ENCODE measurements at places on chromosomes 16 and 17.

- DNase-seq = no peak
Observed at GRCh38 chr17:39604911-39605491, 2.7 kb downstream of the NEUROD2 start.

GRCh38 chr16:46757339-46758050 lies 9.4 kb upstream of the MYLK3 start:
- DNase-seq = no peak

- no peak for DNase-seq
Observed at GRCh38 chr17:60095830-60096229, 17.1 kb upstream of the HEATR6 start.

DNA sequence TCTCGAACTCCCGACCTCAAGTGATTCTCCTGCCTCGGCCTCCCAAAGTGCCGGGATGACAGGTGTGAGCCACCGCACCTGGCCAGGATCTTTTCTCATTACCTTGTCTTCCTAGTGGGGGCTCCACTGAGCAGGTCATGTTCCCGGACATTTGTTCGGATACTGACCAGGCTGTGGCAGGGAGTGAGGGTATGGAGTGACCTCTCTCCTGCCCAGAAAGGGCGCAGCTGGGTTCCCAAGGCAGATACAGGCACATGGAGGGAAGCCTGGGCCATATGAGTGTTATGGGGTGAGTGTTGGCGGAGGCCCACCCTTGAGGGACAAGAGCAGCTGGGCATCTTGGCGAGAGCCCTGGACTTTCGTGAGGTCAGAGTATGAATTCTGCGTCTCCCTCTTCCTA lies 5.5 kb downstream of the SERPINF1 start:
- no peak for DNase-seq

- no peak for DNase-seq
Observed at GRCh38 chr16:70746040-70746707, 54.8 kb downstream of the VAC14 start.

- no peak for DNase-seq
Observed at GRCh38 chr16:63606778-63607177, 1515.1 kb downstream of the CDH11 start.

DNA sequence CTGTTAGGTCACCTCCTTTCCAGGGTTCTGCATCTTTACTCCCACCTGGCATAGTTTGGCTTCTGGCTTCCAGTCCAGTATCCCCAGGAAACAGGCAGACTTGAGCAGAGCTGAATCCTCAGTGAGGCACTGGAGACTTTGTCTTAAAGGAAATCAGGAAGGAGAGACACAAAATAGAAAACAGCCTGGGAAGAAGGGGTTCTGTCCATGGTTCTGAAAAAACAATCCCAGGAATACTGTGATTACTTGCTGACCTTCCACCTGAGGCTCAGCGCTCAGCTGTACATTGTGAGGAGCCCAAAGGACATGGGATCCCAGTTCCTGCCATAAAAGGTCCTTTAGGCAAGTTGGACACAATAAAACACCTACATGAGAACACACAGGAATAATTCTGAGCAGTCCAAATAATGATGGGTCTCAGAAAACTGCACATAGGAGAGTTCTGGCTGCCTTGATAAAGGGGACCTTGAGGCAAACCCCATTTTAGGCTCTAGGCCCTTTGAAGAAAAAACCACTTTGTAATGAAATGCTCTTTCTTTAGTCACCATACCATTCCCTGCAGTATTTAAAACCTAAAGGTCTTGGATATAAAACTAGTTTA lies 81.4 kb upstream of the CRHR1 start:
- DNase-seq = no peak

DNA sequence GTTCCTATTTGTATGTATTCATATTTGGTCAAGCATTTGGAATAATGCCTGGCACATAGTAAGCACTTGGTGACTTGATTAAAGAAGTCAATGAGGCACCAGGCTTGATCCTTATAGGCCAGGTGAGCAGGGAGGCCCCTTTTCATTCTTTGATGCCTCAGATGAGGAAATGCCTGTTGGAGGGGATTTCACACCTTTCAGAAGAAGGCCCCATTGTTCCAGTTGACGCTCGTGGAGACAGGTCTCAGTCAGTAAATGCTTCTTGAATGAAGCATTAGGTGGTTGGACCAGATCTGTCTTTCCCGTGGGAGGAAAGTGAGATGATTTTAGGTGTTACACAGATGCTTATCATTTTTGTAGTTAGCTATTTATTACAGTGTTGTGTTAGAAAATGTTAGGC lies 13.0 kb downstream of the LCMT1 start:
- DNase-seq = no peak

DNA sequence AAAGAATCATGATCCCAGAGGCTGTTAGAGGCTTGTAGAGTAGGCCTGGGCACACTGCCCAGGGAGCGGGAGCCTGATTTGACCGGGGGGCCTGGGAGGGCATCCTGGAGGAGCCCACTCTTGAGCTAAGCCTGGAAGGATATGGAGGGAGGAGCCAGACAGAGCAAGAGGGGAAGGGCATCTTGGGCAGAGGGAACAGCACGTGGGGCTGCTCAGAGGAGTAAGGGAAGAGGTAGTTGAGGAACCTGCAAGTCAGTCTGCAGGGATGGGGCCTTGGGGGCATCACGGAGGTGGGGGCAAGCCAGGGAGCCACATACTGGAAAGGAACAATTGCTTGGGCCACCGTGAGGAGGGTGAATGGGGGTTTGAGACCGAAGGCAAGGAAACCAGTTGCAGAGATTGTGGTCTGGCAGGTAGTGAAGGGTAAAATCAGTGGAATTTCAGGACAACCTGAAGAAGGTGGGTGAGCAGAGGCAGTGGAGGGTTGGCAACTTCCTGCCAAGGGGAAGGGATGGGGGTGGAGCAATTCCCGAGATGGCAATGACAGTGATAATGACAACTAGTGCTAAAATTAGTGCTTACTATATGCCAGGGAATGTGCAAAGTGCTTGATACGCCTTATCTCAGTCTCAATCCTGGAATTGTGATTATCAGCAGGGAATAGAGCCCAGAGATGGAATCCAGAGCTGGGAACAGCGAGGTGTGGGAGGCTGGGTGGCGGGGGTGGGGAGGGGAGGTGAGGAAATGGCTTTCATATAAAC lies 9.7 kb upstream of the RAI1 start:
- no peak for DNase-seq

DNA sequence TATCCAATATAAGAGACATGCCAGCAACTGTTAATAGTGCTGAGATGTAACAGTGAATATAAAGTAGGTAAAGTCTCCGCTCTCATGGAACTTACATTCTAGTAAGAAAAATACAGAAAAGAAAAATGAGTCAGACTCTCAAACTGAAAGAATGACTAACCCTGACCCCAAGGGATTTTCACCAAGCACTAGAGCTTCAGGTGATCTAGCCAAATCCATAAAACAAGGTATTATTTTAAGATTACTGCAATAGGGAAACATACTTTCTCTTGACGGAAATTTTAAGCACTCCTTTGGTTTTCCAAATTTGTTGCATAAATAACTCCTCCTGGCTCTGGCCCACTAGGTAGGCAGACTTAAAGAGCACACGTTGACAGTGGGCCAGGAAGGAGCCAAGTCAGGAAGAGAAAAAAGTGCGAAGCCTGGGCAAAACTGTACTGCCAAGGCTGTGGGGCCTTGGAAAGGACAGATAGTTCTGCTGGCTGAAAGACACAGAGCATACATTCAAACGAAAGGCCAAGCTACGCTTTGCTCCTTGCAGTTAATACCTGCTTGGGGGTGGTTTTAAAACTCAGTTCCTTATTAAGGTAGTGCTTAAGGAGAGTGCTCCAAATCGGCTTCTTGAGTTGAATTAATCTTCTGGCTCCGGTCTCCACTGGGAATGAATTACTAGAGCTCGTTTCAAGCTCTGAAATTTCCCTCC lies 1.4 kb downstream of the GOT2 start:
- DNase-seq = no peak

GRCh38 chr16:50274326-50275097 lies 8.2 kb downstream of the ADCY7 start:
- DNase-seq = peak; percentile 45

- DNase-seq = no peak
Observed at GRCh38 chr16:27646806-27647205, 96.9 kb downstream of the KATNIP start.

DNA sequence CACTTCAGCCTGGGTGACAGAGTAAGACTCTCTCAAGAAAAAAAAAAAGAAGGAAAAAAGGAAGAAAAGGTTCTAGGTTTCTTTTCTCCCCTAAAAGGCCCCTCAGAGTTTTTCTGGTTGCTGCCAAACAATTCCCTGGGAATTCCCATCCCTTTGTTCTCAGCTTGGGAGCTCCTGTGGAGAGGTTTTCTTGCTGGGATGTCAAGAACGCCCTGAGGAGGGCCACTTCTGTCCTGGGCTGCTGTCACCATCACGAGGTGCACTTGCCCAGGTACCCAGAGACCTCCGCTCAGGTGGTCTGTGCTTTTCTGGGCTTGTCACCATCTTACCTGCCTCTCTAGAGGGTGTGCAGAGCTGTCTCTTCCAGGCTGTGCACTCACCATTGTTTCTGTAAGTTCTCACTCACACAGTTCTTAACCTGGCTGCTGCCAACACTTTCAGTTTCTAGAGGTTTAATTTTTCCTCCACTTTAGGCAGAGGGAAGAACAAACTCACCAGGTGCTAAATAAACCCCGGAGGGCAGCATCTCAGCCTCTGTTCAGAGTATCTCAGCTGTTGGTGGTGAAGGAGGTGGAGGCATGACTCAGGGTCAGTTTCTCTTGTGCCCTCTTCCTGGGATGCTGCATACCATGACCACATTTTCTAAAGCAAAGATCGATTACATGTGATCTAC lies 2.4 kb upstream of the COX6A2 start:
- no peak for DNase-seq

- no peak for DNase-seq
Observed at GRCh38 chr16:65922923-65923322, 443.6 kb upstream of the CDH5 start.

GRCh38 chr16:72458035-72458434 lies 286.1 kb upstream of the PMFBP1 start:
- no peak for DNase-seq

- no peak for DNase-seq
Observed at GRCh38 chr17:7748076-7748775, 30.7 kb downstream of the DNAH2 start.

GRCh38 chr16:55592306-55592705 lies 25.8 kb downstream of the CAPNS2 start:
- no peak for DNase-seq

GRCh38 chr16:1654505-1655268 lies 23.4 kb upstream of the JPT2 start:
- no peak for DNase-seq

GRCh38 chr17:54270499-54270898 lies 447.8 kb downstream of the KIF2B start:
- DNase-seq = no peak

DNA sequence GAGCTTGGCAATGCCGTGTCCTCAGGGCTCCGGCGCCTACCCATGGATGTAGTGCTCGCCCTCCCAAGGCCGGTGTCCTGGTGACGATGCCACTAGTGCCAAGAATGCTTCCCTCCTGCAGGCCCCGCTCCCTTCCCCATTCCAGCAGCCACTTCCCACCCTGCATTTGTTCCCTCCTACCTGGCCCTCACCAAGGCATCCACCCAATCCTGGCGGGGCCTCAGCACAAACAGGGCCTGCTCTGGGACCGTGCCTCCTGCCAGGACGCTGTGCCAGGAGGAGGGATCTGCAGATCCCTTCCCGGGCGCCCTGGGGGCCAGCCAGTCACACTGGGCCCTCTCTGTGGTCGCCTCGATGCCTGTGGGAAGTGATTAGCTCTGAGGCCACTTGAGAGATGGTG lies 25.1 kb downstream of the ABR start:
- no peak for DNase-seq

DNA sequence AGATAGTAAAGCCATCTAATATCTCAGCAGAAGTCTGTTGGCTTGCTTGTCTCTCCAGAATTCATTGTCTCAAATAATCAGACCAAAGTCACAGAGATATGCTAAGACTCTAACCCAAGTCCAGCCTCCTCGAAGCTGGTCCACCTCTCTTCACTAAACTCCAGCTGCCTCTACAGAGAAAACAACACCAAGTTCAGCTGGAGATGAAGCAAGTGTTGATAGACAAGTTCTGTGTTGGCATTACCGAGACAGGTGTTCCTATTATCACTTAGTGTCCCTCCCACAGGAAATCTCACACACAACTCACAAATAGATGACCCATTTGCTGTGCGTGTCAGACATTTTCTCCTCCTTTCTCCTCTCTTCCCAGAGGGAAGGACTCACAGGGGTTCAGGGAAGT lies 164.4 kb upstream of the ANKFN1 start:
- DNase-seq = no peak
